HepG2 (cell line): ENCODE measurements at places on chromosomes 4 and X. TPM values are rescaled to one million over a fixed set of nuclear protein-coding genes. Genes with fewer than 3 reads are reported as not detected.

DNA sequence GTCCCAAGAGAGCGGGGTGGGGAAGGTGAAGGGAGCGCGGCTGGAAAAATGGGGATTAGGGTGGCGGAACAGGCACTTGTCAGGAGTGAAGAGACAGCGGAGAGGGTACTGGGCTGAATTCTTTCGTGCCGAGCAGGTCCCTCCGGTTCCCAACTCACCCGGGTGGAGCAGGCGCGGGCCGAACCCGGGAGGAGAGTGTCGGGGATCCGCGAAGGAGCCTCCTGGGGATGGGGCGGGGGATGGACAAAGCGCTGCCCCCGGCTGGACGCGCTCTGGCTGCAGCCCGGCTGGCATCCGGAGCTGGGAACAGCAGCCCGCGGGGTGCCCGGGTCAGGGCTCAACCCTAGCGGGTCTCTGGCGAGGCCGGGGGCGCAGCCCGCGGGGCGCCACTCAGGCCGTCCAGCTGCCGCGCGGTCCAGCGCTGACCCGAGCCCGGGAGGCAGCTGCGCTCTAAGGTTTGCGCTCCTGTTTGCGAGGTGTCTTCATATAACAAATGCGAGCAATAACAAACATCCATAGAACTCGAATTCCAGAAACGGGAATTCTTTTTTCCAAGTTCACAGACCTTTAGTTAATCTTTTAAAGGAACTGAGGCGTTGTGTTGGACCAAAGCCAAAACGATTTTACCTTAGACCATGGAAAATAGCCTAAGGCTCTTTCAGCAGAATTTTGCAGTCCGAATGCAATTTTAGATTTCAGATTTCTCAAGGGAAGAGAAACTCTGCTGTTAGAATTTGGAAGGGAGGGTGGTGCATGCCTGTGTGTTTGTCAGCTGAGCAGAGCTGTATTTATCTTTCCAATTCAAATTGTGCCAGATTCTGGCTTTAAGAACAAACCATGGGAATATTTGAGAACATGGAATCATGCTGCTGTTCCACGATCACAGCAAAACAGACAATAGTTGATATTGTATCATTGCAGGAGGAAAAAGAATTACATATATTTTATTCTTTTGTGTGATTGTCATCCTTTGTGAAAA, 744 bp downstream of the NPY5R start:
- DNase-seq: no peak

The LRP2BP gene
- 0.22 and 0.29 TPM in 2 replicates for polyA plus RNA-seq

- DNase-seq: no peak
Observed at GRCh38 chr4:36053930-36054329, 190.4 kb downstream of the ARAP2 start.

The ERAS gene
- polyA plus RNA-seq: 0.21 and 0.56 TPM in 2 replicates

The PITX2 gene
- not detected in 2 replicates for polyA plus RNA-seq

DNA sequence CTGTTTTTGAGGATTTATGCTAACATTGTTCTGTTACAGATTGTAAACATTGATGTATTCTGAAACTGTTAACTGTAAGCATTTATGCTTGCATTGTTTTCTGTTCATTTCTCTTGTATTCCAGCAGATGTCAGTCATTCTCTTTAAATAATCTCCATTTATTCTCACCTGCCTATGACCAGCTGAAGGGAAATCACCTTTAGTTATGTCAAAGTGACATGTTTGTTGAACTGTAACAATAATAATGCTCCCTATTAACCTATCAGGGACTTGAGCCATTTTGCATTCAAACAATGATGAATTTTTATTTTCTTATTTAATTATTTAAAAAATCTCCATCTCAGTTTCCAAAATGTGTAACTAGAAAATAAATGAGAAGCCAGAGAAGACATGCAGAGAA, 58.0 kb downstream of the SPCS3 start:
- no peak for DNase-seq

The RRH gene
- 0.17 TPM in 1 of 2 replicates, not detected in the other for polyA plus RNA-seq

- DNase-seq: no peak
Observed at GRCh38 chr4:27119239-27119638, 258.6 kb downstream of the STIM2 start.

The MAGEC1 gene
- not detected in 2 replicates for polyA plus RNA-seq

DNA sequence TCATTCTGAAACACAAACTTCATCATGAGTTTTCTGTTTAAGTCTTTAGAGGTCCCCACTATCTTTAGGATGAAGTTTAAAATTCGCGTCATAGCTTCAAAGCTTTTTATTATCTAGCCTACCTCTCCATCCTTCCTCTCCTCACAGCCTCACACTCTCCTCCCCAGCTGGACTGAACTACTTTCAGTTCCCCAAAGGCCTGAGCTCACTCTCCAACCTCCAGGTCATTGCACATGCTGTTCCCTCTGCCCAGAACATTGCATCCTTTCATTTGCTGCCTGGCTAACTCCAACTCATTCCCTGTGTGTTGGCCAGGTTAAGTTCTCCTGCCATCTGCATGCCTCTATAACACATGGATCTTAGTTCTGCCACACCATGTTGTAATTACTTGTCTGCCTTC, 2.9 kb upstream of the OTUD5 start:
- no peak for DNase-seq

GRCh38 chr4:183838987-183839712, 66.0 kb upstream of the STOX2 start:
- no peak for DNase-seq

GRCh38 chr4:141638230-141638629, 1.8 kb downstream of the IL15 start:
- DNase-seq: no peak

DNA sequence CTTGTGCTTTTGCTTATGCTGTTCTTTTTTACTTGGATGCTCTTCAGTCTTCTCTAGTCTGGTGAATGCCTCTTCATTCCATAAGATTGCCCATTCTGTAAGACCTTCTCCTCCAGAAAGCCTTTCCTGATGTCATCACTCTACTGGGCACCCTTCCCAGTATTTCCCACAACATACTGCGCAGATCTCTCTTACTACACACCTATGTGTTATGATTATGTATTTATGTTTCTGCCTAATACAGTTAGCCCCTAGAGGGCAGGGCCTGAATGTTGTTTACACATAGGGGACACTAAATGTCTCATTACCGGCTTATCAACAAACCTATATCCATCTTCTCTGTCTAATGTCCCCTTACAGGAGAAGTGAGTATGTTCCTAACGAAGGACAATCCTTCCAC, 21.1 kb downstream of the AIFM1 start:
- no peak for DNase-seq

- no peak for DNase-seq
Observed at GRCh38 chr4:140626661-140627376, 58.1 kb upstream of the UCP1 start.

- DNase-seq: no peak
Observed at GRCh38 chrX:52933976-52934703, 24.2 kb downstream of the FAM156A start.
